ENCODE measurements at places on chromosomes 5 and 9. TPM values are rescaled to one million over a fixed set of nuclear protein-coding genes. Genes with fewer than 3 reads are reported as not detected.

DNA sequence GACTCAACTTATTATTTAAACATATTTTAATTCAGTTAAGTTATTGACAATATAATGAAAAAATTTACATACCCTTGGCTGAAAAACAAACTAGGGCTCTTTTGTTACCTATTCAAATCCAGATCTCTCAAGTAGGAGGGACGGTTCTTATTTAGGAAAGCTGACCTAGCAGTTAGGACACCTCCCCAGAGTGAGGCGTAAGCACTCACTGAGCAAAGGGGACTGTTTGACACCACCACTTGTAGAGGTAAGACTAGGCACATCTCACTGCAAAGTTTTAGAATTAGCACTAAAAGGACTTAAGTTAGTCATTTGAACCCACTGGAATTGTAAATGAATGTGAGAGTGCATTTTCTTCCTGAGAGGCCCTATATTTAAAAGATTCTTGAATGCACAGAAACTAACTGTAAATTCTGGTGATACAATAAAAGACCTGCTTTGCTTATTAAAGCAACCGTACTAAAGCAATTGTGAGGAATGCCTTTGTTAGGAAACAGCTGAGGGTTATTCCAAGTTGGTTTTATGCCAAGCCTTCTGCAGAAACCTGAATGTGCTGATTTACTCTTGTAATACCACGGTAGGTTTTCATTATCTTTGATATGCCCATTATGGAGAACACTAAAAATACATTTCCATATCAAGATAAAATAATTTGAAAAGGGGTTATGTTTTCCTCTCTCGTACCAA lies 16.2 kb downstream of the HACD4 start:
- DNase-seq: no peak

GRCh38 chr9:131747352-131747751 lies 7.5 kb upstream of the RAPGEF1 start:
- no peak for DNase-seq

GRCh38 chr9:132055756-132056155 lies 23.9 kb downstream of the MED27 start:
- DNase-seq: no peak

DNA sequence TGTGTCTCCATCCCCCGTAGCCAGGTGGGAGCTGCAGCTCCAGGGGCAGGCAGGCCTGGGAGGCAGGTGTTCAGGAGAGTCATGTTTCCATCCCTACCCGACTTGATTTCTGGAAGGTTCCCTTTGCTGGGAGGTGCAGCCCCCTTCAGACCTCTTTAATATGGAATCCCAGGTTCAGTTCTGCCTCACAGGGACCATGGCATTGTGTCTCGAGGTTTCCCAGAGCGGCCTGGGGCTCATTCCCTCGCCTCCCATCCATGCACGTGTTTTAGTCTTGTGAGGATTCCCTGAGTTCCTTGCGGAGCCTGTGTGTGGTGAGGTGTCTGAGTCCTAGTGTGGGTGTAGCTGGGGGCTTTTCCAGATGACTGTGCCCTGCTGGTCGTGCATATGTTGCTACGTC lies 16.5 kb upstream of the AHRR start:
- DNase-seq: no peak

Gene LCN15
- polyA plus RNA-seq: 0.23 TPM

Gene KCNIP1
- polyA plus RNA-seq: 10.8 TPM

Gene GPR151
- polyA plus RNA-seq: not detected

Gene POU4F3
- 0.13 TPM for polyA plus RNA-seq

Gene PDE6A
- 0.25 TPM for polyA plus RNA-seq

All from left kidney (tissue), 8 donors.